Thyroid gland (tissue), 4 donors: ENCODE measurements at places on chromosomes 5 and 9.

DNA sequence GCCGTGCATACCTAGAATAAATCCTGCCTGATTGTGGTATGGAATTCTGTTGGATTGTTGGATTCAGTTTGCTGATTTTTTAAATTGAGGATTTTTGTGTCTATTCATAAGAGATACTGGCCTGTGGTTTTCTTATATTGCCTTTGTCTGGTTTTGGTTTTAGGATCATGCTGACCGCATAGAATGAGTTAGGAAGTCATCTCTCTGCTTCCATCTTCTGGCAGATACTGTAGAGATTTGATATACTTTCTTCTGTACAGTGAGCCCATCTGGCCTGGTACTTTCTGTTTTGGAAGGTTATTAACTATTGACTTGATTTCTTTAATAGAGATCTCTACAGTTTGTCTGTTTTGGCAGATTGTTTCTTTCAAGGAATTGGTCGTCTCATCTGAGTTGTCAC, 14.7 kb downstream of the CEP72 start:
- DNase-seq = no peak

DNA sequence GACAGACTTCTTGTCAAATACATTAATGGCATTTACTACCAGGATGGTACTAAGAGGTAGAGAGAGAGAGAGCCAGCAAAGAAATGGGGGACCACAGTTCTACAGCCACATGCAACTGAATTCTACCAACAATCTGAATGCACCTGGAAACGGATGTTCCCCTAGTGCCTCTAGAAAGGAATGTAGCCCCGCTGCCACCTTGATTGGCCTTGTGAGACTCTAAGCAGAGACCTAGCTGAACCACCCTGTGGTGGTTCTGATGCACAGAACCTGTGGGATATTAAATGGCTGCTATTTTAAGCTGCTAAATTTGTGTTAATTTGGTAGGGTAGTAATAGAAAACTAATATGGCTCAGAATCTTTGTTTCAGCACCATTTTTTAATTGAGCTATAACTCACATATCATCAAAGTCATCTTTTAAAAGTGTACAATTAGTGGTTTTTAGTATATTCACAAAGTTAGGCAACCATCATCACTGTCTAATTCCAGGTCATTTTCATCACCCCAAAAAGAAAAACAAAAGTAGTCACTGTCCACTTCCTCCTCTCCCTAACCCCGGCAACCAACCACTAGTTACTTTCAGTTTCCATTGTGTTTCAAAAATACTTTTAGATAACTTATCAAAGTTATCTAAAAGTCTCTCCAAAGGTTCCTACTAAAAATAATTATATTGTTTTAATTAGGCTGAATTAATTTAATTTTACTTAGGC, 51.7 kb downstream of the CPLANE1 start:
- no peak for DNase-seq

GRCh38 chr5:140828362-140828737, 590 bp downstream of the PCDHA6 start:
- no peak for DNase-seq

DNA sequence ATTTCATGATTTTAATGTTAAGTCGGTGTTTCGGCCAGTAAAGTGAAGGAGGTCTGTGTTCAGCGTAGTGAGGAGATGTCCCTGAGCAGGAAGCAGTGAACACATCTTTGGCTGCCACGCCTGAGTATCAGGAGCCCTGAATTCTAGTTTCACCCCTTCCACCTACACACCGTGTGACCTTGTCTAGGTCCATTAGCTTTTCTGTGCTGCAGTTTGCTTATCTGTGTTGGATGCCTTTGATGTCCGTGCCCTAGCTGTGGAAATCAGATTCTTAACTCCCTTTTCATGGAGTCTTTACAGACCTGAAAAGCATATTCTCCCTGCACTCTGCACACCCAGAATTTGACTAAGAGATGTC, 601 bp downstream of the FBXO38 start:
- no peak for DNase-seq

- no peak for DNase-seq
Measured at GRCh38 chr5:135435467-135436330, 11.4 kb downstream of the DCANP1 start.

DNA sequence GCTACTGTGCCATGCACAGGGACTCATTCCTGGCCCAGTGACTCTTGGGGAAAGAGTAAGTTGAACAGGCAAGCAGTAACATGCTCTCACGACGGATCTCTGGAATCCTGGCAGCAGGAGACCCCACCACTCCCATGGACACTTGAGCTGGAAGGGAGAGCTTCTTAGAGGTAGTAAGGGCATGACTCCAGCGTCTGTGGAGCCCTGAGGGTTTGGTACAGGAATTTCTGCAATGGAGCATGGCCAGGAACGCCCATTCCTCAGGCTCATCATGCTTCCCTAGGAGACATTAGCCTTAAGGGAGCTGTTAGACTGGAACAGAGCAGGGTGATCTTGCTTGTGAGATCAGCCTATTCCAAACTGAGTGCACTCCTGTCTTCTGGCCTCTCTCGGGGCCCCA, 212.9 kb downstream of the MAT2B start:
- DNase-seq = no peak

DNA sequence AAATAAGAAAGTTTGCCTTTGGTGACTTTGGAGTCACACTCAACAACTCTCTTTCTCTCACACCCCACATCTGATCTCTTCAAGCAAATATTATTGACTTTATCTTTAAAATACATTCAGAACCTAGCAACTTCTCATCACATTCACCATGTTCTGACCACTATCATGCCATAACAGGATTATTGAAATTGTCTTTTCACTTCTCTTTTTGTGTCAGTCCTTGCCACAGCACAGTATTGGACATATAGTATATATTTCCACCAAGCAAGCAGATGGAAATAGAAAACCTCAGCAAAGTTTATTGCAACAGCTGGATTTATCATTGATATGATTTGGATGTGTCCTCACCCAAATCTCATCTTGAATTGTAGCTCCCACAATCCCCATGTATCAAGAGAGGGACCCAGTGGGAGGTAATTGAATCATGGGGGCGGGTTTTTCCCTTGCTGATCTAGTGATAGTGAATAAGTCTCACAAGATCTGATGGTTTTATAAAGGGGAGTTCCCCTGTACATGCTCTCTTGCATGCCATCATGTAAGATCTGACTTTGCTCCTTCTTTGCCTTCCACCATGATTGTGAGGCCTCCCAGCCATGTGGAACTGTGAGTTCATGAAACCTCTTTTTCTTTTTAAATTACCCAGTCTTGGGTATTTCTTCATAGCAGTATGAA, 26.9 kb upstream of the ITGA1 start:
- DNase-seq = no peak

DNA sequence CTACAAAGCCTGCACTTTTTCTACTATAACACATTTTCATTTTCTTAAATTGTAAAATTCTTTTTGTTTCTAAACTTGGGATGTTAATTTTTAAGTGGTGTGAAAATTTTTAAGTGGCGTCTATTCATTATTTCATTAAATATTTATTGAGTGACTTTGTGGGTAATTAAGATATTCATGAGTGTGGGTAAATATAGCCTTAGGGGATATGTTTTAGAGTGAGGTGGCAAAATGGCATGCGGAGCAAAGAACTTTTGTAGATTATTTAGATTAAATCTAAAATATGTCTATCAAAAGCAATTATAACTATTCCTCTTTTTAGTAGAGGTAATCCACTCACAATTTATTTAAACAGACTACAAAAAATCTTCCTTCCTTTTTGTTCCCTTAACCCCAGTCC, 188.4 kb downstream of the PCSK1 start:
- DNase-seq = no peak

GRCh38 chr9:126880226-126880946, 19.9 kb downstream of the ZBTB34 start:
- no peak for DNase-seq

DNA sequence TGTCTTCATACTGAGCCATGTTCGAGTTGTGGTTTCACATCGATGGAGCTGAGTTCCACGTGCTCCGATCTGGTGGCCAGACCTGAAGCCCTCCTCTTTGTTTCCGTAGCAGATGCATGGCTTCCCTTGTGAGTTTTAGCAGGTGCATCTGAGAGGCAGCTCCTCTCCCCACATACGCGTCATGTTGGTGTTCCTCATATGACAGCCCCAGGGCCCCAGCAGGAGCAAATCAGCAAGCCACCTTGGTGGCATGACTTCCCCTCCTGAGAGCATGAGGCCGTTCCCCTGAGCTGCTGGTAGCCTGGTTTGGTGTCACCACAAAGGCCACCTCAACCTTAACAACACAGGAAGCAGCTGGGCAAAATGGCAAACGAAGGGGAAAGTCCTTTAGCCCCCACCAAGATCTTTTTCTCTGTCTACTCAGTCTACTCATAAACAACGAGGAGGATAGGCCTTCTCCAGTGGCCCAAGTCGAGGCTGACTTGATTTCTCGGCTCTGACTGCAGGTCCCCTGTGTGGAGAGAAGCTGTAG, 5.9 kb downstream of the CYFIP2 start:
- DNase-seq = no peak

DNA sequence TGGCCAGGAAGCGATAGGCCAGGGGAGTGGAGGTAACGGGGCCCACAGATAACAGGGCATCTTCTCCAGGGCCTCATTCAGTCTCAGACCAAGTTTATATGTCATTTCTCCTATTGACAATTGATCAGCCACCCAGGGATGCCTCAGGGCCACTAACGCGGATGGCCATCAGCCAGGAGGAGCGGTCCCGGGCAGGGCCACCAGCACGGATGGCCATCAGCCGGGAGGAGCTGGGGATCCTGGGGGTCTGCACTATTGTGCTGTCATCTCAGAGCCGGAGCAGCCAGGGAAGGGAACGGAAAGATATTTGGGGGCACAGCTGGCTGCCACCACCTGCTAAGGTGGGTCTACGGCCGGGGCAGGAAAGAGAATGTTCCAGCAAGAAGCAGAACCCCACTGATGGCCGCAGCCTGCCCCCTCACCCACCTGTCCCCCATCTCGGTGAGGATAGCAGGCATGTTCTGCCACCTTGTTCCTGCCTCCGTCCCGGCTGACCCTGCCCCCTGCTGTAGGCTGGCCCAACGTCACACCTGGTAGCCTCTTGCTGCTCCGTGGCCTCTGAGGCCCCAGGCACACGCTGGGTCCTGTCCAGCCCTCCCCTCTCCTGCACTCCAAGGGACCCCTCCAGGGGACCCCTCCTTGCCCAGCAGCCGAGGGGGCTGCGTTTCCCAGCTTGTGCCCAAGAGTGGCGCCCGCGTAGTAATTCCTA, 21.5 kb upstream of the UBAC1 start:
- DNase-seq = no peak

GRCh38 chr9:114163517-114163951, 8.2 kb downstream of the COL27A1 start:
- peak; percentile 28 for DNase-seq

DNA sequence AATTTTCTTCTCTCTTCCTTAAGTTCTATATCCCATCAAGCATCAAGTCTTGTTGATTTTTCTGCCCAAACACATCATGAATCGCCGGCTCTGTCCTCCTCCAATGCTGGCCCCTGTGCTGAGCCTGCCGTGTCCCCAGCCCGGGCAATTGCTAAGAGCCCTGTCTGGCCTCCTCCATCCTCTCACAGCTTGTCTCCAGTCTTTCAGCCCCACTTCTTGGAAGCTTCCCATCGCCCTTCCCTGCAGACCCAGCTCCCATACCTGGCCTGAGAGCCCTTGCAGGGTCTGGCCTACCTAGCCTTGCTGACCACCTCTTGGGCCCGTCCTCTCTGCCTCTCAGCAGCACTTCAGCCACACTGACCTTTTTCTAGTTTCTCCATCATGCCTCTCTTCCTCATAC, 61.9 kb downstream of the COL15A1 start:
- DNase-seq = no peak
